ENCODE measurements at places on chromosomes 3 and 15.
A peak's percentile ranks its signal among the peaks of the same experiment; 100 is the strongest.

- DNase-seq = no peak
Measured at GRCh38 chr3:75692061-75692460, 27.9 kb downstream of the FRG2C start.

DNA sequence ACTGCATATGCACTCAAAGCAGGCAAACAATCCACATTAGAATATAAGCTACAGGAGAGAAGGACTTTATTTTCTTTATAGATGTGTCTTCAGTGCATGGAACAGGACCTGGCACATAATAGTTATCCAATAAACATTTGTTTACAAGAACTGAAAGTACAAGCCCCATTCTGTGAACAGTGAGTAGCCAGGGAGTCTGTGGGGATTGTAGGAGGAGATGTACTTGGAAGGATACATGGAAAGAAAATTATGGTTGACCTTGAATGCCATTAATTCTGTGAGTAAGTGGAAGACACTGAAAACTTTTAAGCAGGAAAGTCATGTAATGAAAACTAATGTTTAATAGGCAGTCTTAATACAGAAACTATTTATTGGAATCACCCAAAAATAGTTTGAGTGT is 28.3 kb downstream of the MASP1 start:
- DNase-seq = no peak

GRCh38 chr3:134287512-134287911 is 36.9 kb upstream of the RYK start:
- no peak for DNase-seq

DNA sequence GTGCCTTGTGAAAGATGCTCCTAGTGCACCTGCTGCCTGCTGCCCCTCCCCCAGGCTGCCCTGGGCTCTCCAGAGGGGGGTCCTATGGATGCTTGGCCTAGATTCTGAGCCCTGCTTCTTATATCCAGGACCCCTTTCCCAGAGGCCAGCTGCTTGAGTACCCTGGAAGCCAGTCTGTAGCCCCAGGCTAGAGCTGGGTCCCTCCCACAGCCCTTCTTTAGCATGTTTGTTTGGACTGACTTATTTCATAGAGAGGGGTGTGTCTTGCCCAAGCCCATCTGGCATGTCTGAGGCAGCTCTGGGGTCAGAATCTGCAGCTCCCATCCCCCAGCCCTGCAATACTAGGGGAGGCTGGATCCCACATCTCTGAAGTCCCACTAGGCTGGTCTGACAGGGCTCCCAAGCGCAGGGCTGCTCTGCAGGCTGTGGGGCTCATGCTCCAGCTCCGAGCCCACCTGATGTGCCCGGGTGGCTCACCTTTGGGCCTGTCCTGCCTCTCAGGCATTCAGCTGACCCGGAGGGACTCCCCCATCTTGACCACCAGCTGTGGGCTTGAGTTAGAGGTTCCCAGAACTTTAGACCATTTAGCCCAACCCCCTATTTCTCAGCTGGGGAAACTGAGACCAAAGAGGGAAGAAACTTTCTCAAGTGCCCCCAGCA is 3.1 kb downstream of the CHRNB4 start:
- DNase-seq = no peak

- DNase-seq = no peak
Measured at GRCh38 chr3:77524946-77525682, 485.2 kb downstream of the ROBO2 start.

GRCh38 chr3:147471741-147472140 is 62.6 kb downstream of the ZIC1 start:
- no peak for DNase-seq

- DNase-seq = no peak
Measured at GRCh38 chr15:45009046-45009445, 13.9 kb upstream of the SORD start.

DNA sequence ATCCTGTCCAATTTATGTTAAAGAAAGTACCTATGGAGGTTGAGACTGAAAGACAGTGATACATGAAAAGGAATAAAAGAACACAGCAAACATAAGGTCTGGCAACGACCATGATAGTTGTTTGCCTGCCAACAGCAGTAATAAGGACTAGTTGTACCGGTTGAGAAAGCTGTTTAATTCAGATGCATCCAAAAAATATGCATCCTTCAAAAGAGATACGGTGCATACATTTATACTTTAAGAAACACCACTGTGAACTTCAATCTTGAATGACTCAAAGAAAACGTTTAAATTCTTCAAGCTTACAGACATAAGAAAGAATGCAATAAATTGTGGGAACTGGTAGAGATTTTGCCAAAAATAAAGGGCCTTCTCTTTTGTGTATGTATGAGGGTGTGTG is 492.1 kb downstream of the NLGN1 start:
- no peak for DNase-seq

GRCh38 chr3:176755977-176756376 is 441.3 kb downstream of the TBL1XR1 start:
- DNase-seq = no peak

- no peak for DNase-seq
Measured at GRCh38 chr3:143699424-143699823, 148.8 kb downstream of the SLC9A9 start.

DNA sequence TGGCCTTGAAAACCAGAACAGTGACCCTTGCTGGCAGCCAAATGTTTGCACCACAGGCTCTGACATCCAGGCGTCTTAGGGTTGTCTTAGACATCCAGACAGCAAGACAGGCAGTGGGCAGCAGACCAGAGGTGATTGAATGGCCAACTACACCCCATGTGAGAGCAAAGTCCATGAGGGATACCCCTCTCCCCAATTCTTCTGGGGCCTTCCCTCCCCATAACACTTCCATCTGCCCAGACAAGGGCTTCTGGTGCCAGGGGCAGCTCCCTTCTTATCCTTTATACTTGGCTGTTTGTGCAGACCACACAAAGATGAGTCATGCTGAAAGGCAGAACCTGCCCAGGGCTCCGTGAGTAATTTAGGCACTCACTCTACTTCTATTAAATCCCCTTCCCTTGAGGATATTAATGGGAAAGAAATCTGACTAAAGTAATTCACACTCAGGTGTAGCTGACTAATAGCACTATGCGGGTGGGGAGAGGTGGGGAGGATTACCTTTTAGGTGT is 257.9 kb downstream of the UACA start:
- peak; percentile 12 for DNase-seq

DNA sequence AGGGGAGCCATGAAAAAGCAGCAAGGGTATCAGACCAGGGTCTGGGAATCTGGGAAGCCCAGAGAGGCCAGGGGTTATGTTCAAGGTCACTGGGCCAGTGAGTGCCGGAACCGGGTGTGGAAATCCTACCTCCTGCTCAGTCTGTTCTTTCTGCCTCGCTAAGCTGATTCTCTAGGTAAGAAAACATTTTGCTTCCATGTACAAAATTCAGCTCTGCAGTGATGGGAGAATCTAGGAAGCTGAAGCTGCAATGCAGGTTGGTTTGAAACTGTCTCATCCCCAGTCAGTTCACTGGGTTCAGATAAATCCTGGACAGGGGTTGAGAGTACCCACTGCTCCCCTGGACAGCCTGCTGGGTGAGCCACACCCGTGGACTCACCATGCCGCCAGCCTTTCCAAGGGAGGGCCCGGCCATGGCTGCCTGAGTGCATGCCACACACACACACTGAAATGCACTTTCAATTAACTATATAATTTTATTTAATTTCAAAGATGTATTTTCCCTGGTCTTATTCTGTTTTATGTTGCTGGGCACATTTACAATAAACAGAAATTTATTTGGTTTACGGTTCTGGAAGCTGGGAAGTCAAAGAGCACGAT is 108.4 kb downstream of the CORO2B start:
- DNase-seq = no peak

DNA sequence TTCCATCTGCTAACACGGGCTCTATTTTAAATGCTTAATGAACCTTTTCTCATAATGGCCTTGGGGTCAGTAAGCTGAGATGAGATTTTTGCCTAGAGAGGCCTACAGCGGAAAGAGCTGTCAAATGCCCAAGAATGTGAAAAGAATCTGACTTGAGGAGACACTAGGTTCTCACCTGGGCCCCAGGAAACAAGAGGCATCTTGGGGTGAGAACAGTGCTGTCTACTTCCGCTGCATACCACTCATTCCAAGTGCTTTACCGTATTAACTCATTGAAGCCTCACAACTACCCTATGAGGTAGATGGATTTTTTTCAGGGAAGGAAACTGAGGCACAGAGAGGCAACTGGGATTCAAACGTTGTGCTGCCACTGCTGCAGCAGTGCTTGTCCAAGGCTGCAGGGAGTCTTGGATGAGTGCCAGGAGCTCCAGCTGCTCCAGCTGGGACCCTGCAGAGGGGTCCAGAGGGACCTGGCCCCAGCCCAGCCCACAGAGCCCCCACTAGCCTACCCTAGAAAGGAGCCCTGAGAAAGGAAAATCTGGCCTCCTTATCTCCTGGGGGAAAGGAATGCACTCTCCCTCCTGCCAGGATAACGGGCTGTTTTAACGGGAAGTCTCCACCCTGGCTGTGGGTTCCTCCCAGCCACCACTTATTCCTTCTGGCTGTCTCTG is 68.4 kb downstream of the SLC12A8 start:
- DNase-seq = no peak

GRCh38 chr3:57852896-57853295 is 96.8 kb downstream of the SLMAP start:
- DNase-seq = no peak

- DNase-seq = no peak
Measured at GRCh38 chr3:173886-174285, 22.7 kb upstream of the CHL1 start.

DNA sequence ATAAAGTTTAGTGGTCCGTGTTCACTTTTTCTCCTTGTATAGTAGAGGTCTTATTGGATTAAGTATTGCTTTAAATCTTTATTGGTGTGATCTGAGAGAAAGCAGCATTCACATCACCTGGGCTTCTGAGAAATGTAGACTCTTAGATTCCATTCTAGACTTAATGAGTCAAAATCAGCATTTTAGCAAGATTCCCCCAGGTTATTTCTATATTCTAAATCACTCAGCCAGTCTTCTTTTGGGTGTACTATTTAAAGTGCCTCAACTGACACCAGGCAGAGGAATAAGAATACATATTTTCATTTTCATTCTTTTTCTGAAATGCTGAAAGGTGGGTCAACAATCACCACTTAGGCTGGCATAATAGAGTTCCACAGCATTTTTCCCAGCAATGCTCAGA is 481.7 kb downstream of the TUSC7 start:
- DNase-seq = no peak

GRCh38 chr15:38225381-38225780 is 27.3 kb upstream of the SPRED1 start:
- no peak for DNase-seq

DNA sequence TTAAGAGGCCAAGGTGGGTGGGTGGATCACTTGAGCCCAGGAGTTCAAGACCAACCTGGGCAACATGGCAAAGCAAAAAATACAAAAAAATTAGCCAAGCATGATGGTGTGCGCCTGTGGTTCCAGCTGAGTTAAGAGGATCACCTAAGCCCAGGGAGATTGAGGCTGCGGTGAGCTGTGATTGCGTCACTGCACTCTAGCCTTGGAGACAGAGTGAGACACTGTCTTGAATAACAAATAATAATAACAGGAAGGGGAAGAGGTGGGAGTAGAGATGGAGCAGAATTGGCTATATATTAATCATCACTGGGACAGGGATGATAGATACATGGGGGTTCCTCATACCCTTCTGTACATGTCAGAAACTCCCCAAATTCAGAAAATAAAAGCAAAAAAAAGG is 23.8 kb upstream of the NMB start:
- no peak for DNase-seq

- DNase-seq = no peak
Measured at GRCh38 chr3:138202945-138203701, 16.0 kb downstream of the ARMC8 start.
